ENCODE measurements at places on chromosomes 6 and 20. TPM values are rescaled to one million over a fixed set of nuclear protein-coding genes. Genes with fewer than 3 reads are reported as not detected.

TCEA2 gene
- total RNA-seq = 40.2 TPM

SIRPA gene
- 93.8 TPM for total RNA-seq

BAK1 gene
- total RNA-seq = 19.1 TPM

PCK1 gene
- total RNA-seq = 4.7 TPM

- no peaks in the 10 kb centered on the region for H3K27me3 ChIP-seq
- no peak overlapping the region for H3K27ac ChIP-seq
- no peaks in the 10 kb centered on the region for H3K4me1 ChIP-seq
- H3K4me3 ChIP-seq = no peak overlapping the region
Observed at GRCh38 chr6:71011871-71012371, 55.1 kb upstream of the B3GAT2 start.

GRCh38 chr20:3734111-3734843, 1.8 kb downstream of the HSPA12B start:
- no peaks in the 10 kb centered on the region for H3K36me3 ChIP-seq
- peaks cover 15% of the 10 kb centered on the region for H3K4me1 ChIP-seq
- peaks cover 8% of the 10 kb centered on the region for H3K27me3 ChIP-seq
- H3K4me3 ChIP-seq = peak overlapping the region; percentile 50

DNA sequence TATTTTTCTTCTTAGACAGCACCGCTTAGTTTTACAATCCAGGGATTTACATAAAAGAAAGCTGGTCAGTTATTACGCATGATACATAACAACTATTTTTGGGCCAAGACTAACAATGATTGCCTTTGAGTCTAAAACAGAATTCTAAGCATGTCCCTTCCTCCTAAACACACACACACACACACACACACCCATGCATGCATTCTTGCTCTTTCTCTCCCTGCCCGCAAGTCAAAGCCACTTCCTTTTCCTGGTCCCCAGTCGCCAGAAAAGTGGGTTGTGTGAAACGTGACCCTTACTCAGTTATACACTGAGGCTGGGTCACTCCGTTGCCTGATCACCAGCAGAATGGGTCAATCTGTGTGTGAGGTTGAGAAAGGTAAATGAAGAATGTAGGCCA, 31.4 kb downstream of the FYN start:
- H3K4me3 ChIP-seq = no peak overlapping the region
- no peaks in the 10 kb centered on the region for H3K27me3 ChIP-seq
- H3K27ac ChIP-seq = no peak overlapping the region
- peaks cover 3% of the 10 kb centered on the region for H3K36me3 ChIP-seq

- no peak overlapping the region for H3K4me3 ChIP-seq
- no peak for DNase-seq
- H3K27ac ChIP-seq = no peak overlapping the region
- H3K36me3 ChIP-seq = no peaks in the 10 kb centered on the region
- no peaks in the 10 kb centered on the region for H3K4me1 ChIP-seq
- H3K27me3 ChIP-seq = no peaks in the 10 kb centered on the region
Observed at GRCh38 chr6:68126089-68126749, 508.9 kb upstream of the ADGRB3 start.

- DNase-seq = peak; percentile 85
- H3K4me3 ChIP-seq = peak within 1 kb of the TSS; percentile 23
- H3K36me3 ChIP-seq = no peaks in the 10 kb centered on the region
- H3K4me1 ChIP-seq = no peaks in the 10 kb centered on the region
Observed at GRCh38 chr20:63235399-63235983, at the start of gene BIRC7. BIRC7 (plus strand) TSS chr20:63235905; CDS start chr20:63236097, 192 bp downstream.

- DNase-seq = peak; percentile 82
- no peaks in the 10 kb centered on the region for H3K27me3 ChIP-seq
- peak overlapping the region; percentile 71 for H3K27ac ChIP-seq
- peak overlapping the region; percentile 96 for H3K4me3 ChIP-seq
- peaks cover 29% of the 10 kb centered on the region for H3K36me3 ChIP-seq
Observed at GRCh38 chr6:43575105-43575771, 600 bp downstream of the XPO5 start.

DNA sequence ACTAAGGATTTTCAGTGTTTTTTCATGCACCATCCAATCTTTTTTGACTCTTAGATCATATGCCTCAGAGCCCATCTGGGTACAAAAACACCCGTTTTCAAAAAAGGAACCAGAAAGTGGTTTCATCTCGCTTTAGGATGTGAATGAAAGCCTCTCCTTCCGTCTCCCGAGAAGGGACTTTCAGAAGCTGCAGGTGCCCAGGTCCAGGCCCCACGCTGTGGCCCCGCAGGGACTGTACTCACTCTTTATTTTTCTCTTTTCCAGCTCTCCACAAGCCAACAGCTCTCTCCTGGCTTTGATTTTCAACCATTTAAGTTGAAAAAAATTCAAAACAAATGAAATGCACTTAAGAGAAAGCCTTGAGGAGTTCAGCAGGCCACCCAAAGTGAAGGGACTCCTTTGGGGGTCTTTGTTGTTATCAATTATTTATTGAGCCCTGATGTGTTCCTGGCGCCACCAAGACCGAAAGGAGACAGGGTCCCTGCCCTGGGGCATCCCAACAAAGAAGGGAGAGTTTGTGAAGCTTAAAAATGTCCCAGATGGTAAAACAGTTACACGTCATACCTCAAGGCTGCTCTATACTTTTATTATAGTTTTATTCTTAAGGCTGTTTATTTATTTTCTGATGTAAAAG, 467.3 kb downstream of the PREX1 start:
- peaks cover 3% of the 10 kb centered on the region for H3K27me3 ChIP-seq
- no peak overlapping the region for H3K4me3 ChIP-seq
- DNase-seq = no peak
- H3K36me3 ChIP-seq = no peaks in the 10 kb centered on the region

DNA sequence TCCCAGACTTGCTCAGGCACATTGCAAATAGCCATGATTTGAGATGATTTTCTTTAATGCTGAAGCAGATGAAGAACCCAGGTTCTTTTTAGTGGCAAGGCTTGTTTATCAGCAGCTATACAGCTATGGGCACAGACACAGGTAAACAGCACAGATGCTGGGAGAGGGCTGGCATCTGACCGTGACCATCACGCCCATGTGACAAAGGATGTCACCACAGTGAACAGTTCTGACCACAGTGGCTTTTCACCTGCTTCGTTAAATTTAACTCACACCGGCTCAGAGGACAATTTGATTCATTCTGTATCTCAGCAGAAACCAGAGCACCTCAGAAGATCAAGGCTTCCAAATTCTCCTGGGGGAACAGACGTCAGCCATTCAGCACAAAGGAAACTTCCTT, 142.6 kb downstream of the CDH26 start:
- no peak for DNase-seq
- H3K36me3 ChIP-seq = no peaks in the 10 kb centered on the region
- no peaks in the 10 kb centered on the region for H3K27me3 ChIP-seq

- no peak for DNase-seq
- H3K4me1 ChIP-seq = peaks cover 38% of the 10 kb centered on the region
- no peaks in the 10 kb centered on the region for H3K27me3 ChIP-seq
- H3K36me3 ChIP-seq = no peaks in the 10 kb centered on the region
Observed at GRCh38 chr20:48760403-48760983, 67.3 kb downstream of the PREX1 start.

- no peak overlapping the region for H3K4me3 ChIP-seq
- no peak overlapping the region for H3K27ac ChIP-seq
- no peaks in the 10 kb centered on the region for H3K4me1 ChIP-seq
- no peaks in the 10 kb centered on the region for H3K27me3 ChIP-seq
- H3K36me3 ChIP-seq = no peaks in the 10 kb centered on the region
Observed at GRCh38 chr6:109202409-109203264, 107.3 kb downstream of the CEP57L1 start.

GRCh38 chr6:797479-798077, 104.6 kb upstream of the EXOC2 start:
- no peaks in the 10 kb centered on the region for H3K36me3 ChIP-seq
- H3K4me3 ChIP-seq = no peak overlapping the region
- H3K27ac ChIP-seq = no peak overlapping the region
- DNase-seq = no peak
- H3K4me1 ChIP-seq = no peaks in the 10 kb centered on the region

- peak overlapping the region; percentile 63 for H3K27ac ChIP-seq
- H3K4me1 ChIP-seq = peaks cover 10% of the 10 kb centered on the region
- DNase-seq = peak; percentile 75
- H3K4me3 ChIP-seq = peak overlapping the region; percentile 35
- H3K36me3 ChIP-seq = no peaks in the 10 kb centered on the region
Observed at GRCh38 chr20:57619051-57619831, 985 bp downstream of the ZBP1 start.

DNA sequence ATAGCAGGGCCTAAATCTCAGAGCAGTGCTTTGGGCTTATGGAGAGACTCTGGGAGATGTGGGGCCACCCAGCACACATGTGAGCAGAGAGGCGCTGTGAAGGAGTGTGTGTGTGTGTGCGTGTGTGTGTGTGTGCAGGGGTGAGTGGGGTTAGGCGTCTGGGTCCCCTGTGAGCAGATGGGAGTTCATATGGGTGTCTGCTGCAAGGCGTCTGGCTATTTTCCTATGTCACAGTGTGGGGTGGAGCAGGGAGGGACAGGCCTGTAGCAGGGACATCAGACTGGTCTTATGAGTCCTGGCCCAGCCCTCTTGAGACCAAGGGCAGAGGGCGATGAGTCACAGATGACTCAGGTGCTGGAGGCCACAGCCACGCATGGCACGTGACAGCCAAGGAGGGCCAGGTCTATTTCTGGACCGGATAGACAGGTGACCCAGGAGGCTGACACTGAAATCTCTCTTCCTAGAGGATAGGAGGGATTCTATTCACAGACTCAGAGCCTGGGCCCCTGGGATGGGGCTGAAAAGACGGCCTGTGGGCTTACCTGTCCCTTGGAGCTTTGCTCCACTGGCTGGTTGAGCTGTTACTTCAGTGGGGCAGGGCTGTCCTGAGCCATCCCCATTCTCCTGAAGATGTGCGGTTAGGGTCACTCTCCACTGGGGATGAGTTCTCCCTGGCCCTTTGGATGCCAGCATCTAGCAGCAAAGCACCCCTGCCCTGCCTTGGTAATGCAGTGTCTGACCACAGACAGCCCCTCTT, 28.9 kb downstream of the VEGFA start:
- H3K4me1 ChIP-seq = peaks cover 38% of the 10 kb centered on the region
- H3K4me3 ChIP-seq = no peak overlapping the region
- H3K36me3 ChIP-seq = no peaks in the 10 kb centered on the region
- H3K27me3 ChIP-seq = no peaks in the 10 kb centered on the region
- peak; percentile 90 for DNase-seq
- peak overlapping the region; percentile 58 for H3K27ac ChIP-seq

- H3K4me1 ChIP-seq = no peaks in the 10 kb centered on the region
- H3K27me3 ChIP-seq = no peaks in the 10 kb centered on the region
- DNase-seq = no peak
- H3K27ac ChIP-seq = no peak overlapping the region
- H3K4me3 ChIP-seq = no peak overlapping the region
- H3K36me3 ChIP-seq = no peaks in the 10 kb centered on the region
Observed at GRCh38 chr20:5031206-5031557, 29.9 kb upstream of the SLC23A2 start.

DNA sequence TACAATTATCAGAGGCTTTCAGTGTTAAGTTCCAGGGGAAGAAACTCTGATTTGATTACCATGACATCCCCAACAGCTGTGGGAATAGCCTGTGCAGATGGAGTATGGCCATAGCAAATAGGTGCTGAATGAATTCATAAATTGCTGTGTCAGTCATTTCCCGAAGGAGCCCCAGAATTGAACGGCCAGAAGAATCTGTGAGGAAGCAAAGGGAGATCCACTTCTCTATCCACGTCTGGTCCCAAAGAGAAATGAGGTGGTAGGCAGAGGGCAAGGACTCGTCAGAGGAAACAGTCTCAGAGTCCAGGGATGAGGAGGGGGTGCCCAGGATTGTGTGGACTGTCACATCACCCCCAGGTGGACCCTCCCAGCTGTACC, 3.1 kb upstream of the TAF8 start:
- no peaks in the 10 kb centered on the region for H3K27me3 ChIP-seq
- H3K27ac ChIP-seq = peak overlapping the region; percentile 96
- DNase-seq = peak; percentile 27

GRCh38 chr20:11355345-11355744, 562.3 kb upstream of the BTBD3 start:
- DNase-seq = no peak
- no peaks in the 10 kb centered on the region for H3K4me1 ChIP-seq
- H3K36me3 ChIP-seq = no peaks in the 10 kb centered on the region
- no peaks in the 10 kb centered on the region for H3K27me3 ChIP-seq

DNA sequence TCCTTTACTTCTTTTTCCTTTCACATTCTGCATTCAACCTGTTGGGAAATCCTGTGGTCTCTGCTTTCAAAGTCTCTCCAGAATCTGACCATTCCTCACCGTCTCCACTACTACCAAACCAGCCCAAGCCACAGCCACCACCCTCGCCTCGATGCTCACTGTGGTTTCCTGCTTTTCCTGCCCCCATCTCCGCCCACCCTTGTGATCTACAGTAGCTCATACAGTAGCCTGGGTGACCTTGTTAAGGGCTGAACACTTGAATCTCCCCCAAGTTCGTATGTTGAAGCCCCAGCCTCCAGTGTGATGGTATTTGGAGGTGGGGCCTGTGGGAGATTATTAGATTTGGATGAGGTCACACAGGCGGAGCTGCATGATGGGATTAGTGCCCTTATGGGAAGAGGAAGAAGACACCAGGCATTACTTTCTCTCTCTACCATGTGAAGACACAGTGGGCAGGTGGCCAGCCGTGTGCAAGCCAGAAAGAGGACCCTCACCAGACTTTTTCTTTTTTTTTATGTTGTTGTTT, 189.0 kb upstream of the UST start:
- H3K4me3 ChIP-seq = no peak overlapping the region
- no peaks in the 10 kb centered on the region for H3K27me3 ChIP-seq
- no peak for DNase-seq
- no peak overlapping the region for H3K27ac ChIP-seq
- peaks cover 3% of the 10 kb centered on the region for H3K4me1 ChIP-seq

- no peaks in the 10 kb centered on the region for H3K4me1 ChIP-seq
- H3K4me3 ChIP-seq = no peak overlapping the region
- H3K36me3 ChIP-seq = no peaks in the 10 kb centered on the region
- no peak for DNase-seq
Observed at GRCh38 chr20:42895020-42895419, 294.7 kb downstream of the PTPRT start.

- DNase-seq = no peak
- no peaks in the 10 kb centered on the region for H3K36me3 ChIP-seq
- H3K27me3 ChIP-seq = no peaks in the 10 kb centered on the region
- no peak overlapping the region for H3K4me3 ChIP-seq
Observed at GRCh38 chr6:104229057-104229456, 630.7 kb downstream of the HACE1 start.

DNA sequence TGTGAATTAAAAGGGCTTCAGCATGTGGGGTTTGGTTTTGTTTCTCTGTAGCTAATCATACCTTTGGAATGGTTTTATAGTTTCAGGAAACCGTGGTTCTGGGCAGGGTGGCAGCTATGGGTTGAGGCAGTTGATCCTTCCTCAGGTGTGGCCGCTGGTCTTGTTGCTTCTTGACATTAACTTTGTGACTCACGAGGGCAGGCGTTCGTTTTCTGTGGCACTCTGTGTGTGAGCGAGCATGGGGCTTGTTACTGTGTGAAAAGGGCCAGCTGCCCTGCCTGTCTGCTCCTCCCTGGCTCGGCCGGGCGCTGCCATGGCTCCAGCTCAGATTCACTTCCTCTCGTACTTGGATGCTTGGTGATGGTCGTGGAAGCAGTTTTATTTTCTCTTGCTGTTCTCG, 16.2 kb downstream of the DNAJC5 start:
- H3K27ac ChIP-seq = no peak overlapping the region
- DNase-seq = no peak
- H3K36me3 ChIP-seq = no peaks in the 10 kb centered on the region
- H3K27me3 ChIP-seq = no peaks in the 10 kb centered on the region
- H3K4me1 ChIP-seq = peaks cover 9% of the 10 kb centered on the region
